T-helper 17 cell (primary cell): ENCODE measurements at places on chromosomes 1 and 21.

DNA sequence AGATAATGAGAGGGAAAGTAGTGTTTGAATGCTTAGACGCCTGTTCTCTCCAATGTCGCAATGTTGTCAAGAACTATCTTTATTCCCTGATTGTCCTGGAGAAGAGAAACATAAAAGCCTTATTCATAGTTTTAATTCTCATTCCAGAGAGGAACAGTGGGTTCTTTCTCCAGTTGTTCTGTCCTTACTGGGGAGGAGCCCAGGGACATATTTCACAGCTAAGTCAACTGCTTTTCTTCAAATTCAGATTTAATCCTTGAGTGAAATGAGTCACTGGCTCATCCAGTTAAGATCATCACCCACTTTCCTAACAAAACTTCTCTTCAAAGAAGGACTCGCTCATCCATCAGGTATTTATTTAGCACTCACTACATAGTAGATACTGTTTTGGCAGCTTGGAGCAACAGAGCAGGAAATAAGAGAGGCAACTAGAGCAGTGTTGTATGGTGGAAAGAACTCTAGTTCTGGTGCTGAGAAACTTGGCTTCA, 365.7 kb upstream of the USP24 start:
- no peak for DNase-seq

- no peak for DNase-seq
Measured at GRCh38 chr1:54949053-54949452, 31.4 kb upstream of the TMEM61 start.

GRCh38 chr1:185679220-185679619, 55.0 kb upstream of the HMCN1 start:
- DNase-seq = no peak

- no peak for DNase-seq
Measured at GRCh38 chr1:71074681-71075080, 6.2 kb downstream of the ZRANB2 start.

GRCh38 chr1:88956003-88956402, 36.4 kb downstream of the KYAT3 start:
- no peak for DNase-seq

GRCh38 chr1:8496473-8496872, 178.6 kb downstream of the SLC45A1 start:
- DNase-seq = no peak

DNA sequence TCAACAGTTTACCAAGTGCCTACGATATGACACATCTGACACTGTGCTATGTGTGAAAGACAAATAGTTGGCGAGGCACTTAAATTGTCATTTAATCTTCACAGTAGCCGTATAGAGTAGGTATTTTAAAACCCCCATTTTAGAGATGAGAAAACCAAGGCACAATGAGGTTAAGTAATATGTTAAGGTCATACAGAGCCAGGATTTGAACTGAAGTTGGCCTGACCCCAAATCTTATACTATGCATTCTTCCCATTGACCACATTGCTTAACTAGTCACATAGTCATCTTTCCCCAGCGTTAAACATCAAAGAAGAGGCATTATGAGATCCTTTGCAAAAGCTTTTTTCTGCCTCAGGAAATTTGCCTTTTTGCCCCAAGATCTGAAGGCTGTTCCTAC, 3.9 kb downstream of the INKA2 start:
- no peak for DNase-seq

DNA sequence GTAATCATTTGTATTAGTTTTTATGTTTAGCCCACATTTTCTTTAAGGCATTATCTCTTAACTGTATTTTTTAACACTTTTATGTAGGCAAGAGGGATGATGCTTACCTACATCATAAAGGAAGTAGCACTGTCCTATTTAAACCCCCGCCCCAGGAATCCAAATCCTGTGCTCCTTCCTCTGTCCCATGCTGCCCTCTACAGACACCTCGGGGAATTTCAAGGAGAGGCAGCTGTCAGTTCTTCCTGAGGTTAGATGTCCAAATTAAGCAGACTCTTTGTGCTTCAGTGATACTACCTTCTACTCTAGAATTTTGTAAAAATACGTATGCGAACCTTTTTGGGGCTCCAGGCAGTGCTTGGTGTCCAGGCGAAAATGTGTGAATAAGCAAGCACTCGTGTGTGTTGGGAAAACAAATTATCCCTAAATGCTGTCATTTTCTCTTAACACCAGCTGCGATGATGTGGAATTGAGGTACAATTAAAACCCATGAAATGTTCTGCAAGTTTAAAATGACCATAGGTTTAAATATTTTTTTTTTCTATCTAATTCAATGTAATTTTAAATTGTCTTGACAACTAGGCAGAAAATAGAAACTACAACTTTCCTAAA, 19.2 kb downstream of the CRCT1 start:
- DNase-seq = no peak

DNA sequence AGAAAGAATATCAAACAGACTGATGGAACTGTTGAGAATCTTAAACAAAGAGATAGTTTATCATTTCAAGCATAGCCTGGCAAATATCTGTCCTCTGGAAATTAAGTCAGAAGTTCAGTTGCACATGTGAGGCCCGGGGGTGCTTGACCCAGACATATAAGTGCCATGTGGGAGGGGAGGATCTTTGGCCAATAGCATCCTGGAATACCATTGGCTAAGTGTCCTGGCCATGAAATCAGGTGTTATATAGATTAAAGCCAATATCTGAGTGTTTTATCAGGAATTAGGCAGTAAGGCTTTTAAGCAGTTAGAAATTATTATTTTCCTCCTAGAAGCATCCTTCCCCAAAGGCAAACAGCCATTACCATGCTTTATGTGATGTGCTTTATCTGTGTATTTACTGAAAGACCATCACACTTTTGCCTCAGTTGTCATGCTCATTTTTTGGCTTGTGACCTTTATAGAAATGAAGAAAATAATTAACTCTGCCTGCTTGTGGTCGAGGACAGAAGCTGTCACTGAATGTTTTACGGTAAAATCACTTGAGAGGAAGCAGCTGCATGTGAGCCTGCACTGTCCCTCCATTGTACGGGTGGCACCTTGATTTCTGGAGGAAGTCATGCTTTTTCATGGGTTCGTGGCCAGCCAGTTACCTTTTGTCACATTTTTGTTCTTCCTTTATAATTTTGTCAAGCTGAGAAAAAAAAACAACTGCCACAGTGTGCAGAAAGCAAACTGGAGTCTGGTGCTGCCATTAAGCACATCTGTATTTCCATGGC, 259.9 kb upstream of the FMN2 start:
- no peak for DNase-seq

DNA sequence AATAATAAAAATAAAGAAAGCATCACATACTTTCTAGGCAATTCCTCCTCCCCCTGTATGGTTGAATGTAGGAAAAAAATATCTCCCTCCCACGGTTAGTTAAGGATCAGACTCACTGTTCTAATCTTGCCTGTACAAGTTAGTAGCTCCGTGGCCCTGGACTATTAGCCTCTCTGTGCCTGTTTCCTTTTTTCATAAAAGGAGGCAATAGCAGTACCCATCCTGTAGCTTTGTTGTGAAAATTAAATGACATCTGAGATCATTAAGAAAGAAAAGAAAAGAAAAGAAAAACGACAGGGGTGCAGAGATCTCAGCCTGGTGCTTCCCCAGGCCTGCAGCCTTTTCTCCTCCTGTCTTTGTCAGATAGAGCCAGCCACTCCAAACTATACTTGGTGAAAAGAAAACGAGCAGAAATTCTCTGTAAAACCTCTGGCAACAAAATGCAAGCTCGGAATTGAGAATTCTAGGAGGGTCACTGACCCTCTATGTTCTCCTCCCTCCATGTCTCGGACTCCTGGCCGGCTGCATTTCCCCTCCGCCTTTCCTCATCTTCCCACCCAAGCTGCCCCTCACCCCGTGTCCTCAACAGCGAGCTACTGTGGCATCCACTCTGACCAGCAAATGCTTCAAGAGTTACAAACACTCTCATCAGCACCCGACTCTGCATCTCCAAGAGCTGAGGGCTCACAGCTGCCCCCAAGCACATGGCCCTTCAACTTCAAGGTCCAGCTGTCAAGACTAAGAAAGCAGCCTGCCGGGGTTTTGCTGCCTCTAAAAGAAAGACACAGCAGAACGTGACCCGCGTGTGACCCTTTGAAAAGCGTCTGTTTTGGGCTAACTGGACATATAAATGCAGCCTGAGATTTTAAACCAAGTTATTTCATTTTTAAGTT, 13.6 kb downstream of the RIPK4 start:
- no peak for DNase-seq

DNA sequence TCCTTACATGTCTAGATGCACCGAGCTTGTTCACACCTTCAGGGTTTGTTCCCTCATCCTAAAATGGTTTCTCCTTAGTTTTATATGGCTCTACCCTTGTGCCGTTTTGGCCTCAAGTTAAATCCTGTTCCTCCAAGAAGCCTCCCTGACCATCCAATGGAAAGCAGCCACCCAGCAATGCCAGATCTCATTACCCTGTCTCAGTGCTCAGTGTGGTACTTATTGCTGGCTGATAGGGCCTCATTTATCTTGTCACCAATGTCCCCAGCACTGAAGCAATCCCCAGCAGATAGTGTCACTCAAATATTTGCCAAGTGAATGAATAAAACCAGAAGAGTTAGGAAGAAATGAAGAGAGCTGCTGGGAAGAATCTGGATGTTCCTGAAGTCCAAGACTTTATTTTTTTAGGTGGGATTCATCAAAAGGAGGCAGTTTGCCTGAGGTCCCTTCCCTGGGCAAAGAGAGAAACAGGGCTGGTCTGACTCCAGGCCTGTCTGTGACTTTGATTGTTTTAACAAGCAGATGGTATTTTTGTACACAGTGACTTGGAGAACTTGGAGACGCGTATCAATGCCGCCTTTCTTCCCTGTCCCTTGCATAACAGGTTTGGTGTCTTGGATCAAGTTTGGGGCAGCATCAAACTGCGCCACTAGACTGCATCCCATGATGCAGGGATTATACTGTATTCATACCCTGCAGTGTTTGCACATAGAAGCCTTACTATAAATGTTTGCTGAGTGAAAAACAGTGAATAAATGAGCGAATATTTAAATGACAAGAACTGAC, 221.2 kb downstream of the DISC1 start:
- no peak for DNase-seq

DNA sequence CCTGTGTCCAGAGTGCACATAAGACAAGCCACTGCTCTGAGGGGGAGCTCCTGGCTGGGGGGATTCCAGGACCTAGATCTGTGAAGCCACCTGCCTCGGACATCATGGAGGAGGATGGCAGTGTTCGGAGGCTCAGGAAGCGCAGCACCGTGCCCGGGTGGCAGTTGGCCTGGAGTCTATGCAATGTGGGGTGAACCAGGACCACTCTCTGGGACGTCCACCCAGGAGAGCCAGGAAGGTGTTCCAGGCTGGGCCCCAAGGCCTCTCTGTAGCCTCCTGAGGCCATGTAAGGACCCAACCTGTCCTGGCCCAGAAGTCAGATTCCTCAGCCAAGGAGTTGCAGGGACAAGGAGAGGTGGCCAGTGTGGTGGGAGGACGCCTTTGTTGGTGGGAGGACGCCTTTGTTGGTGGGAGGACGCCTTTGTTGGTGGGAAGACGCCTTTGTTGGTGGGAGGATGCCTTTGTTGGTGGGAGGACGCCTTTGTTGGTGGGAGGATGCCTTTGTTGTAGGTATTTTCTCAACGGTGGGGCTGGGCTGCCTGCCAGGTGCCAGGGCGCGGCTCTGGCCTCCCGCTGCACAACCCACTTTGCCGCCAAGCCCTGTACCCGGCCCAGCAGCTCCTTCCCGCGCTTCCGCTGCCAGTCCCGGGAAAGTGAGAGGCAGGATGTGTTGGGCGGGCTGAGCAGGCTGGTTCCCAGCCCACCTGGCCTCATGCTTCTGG, 30.6 kb upstream of the BMP8B start:
- no peak for DNase-seq

DNA sequence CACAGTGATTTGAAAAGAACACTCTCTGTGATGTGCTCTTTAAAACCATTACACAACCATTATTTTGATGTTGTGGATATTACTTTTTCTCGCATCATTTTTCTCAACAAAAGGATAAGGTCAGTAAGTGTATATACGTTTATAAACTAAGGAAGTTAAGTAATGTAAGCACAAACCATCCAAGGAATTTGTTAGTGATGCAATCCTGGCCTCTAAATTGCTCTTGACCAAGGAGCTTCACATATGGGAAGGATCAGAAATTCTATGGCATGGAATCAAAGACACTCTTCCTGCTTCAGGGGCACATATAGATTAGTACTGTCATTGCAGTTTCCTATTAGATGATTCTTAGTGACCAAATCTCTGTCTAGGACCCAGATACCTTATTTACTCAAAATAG, 3.6 kb upstream of the PPP2R5A start:
- no peak for DNase-seq

DNA sequence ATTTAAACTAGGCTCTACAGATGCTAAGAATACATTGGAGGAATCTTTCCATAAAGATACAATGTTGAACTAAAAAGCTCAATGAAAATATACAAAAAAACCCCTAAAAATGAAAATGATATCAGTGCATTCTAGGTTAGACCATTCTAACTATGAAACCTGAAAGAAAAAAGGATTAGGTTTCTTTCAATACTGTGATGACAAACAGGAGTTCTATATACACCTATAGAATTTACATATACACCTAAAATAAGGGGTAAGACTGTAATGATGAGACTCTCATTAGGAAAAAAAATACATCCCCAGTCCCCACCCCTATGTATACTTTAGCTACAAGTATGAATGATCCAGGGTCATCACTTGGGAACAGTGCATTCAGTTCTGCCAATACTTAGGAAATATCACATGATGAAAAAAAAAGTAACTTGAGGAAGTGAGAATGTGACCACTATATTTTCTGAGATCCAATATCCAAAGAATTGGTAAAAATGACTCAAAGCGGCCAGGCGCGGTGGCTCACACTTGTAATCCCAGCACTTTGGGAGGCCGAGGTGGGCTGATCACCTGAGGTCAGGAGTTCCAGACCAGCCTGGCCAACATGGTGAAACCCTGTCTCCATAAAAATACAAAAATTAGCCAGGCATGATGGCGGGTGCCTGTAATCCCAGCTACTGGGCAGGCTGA, 26.3 kb downstream of the SELENOF start:
- no peak for DNase-seq

- DNase-seq = no peak
Measured at GRCh38 chr1:162343470-162343869, 33.2 kb downstream of the SPATA46 start.

DNA sequence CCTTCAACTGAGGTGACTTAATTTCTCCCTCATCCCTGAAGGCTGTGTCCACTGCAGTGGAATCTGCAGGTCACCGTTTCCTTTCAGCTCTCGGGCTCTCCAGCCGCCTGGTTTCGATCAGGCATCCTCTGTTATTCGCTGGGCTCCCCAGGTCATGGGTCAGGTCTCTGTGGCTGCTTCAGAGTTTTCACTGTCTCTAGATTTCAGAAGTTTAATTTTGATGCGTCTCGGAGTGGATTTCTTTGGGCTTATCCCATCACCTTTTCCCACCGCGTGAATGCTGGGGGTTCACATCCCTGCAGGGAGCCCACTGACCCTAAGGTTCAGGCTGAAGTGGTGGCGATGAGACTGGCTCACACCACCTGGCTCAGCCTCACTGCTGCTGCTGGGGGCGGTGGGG, 3.3 kb downstream of the ACTRT2 start:
- DNase-seq = no peak

- DNase-seq = no peak
Measured at GRCh38 chr1:203159844-203160243, 15.8 kb downstream of the MYBPH start.

- DNase-seq = no peak
Measured at GRCh38 chr1:220451532-220451931, 76.4 kb upstream of the MARK1 start.
